Panc1 (cell line): ENCODE measurements at places on chromosomes 2 and 18.

DNA sequence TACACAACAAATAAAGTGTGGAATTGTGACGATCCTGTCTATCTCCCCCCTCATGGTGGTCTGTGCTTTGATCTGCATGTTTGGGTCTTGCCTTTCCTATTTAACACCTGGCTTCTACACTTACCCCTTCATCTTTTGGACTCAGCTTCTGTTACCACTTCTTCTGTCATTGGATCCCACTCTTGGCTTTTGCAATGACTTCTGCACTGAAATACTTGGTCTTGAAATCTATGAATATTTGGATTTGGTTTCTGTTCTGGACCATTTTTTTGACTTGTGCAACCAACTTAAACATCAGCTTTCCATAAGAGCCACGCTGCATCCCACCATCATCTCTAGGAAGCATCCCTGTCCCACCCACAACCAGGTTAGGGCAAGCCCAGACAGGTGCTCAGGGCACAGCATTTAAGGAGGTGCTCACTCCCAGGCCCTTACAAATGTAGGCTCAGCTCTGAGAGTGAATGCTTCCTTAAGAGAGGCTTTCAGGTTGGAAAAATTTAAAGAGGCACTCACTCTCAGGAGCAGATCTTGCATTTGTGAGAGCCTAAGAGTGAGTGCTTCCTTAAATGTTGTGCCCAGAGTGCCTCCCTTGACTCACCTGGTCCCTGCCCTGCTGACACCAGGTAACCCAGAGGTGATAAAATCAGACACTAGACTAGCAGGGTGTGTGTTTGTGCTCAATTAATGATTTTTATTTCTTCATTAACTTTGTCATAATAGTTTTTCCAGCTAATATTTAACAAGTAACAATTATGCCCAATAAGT, 124.5 kb upstream of the SH3BP4 start:
- no peak for DNase-seq

- DNase-seq, result peak; percentile 50
Measured at GRCh38 chr2:169824373-169825333, at the start of gene METTL5. TSS of gene METTL5 (minus strand) at chr2:169824905. CDS start at chr2:169824597, 308 bp downstream.

GRCh38 chr2:235149736-235150135, 197.9 kb downstream of the SH3BP4 start:
- DNase-seq, result no peak

DNA sequence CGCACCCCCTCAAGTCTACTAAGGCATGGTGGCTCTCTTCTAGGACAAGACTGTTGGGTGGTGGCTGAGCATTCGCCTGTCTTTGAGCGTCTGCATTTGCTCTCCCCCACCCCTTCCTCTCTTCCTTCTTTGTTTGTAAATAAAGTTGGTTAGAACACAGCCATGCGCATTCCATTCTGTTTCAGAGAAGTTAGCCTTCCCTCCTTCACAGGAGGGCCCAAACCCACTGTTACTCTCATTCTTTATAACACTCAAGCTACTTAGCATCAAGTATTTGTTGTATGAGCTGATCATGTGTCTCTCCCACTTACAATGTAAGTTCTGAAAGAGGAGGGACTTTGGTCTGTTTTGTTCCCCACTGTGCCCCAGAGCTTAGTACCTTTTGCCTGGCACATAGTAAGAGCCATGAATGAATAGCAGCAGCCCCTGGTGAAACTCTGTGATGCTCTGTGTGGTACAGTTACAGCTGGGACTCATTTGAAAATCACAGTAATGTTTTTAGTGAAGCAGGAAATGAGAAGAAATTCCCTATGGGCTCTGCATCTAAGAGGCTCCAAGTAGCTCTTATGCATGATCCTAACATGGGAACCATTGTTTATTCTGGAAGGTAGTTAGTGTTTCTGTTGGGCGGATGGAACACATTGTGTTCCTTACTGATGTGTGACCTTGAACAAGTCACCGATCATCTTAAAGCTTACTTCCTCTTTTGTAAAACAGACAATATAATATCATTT, 7.7 kb downstream of the MGAT5 start:
- no peak for DNase-seq

DNA sequence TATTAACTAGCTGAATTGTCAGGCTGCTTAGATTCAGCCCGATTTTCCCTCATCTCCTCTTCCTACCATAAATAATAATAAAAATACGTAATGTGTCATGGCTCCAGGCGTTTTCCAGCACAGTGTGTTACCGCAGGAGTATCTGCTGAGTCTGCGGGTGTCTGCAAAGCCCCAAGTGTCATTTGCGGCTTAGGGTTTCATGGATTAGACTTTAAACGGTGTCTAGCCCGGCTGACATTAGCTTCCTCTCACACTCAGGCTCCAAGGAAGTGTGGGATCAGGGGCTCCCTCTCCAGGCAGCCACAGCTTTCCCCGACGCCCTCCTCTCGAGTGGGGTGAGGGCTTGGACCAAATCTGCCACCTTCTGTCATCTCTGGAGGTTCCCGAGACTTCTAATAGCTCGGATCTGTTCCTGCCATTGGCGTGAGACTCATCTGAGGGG, 14.1 kb upstream of the HOXD1 start:
- no peak for DNase-seq

- DNase-seq, result no peak
Measured at GRCh38 chr2:164620873-164621763, at the start of gene GRB14. TSS of gene GRB14 (minus strand) at chr2:164621482. CDS start at chr2:164621309, 173 bp downstream.

DNA sequence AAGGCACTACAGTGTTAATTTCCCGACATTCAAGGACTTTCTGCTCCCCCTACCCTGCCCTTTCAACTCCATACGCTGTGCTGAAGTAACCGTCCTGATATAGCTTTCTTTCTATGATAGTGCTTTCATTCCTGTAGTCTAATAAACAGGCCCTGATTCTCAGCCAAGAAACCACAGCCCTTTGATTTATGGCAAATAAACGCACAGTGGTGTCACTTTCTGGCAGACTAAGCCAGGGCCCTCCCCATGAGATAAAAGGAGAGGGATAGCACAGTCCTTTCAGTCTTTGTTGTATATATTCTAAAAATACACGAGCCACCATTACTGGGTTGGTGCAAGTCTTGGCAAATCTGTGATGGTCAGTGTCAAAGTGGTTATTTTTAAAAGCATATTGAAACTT, 291.2 kb downstream of the ALPK2 start:
- no peak for DNase-seq

GRCh38 chr18:45518311-45519155, 96.7 kb upstream of the SLC14A2 start:
- DNase-seq, result no peak

GRCh38 chr2:134393075-134393461, 139.2 kb downstream of the MGAT5 start:
- no peak for DNase-seq
